ENCODE measurements at places on chromosomes 1 and 21. TPM values are rescaled to one million over a fixed set of nuclear protein-coding genes. Genes with fewer than 3 reads are reported as not detected.

Gene OR2L3
- not detected for total RNA-seq

Gene NR5A2
- total RNA-seq = 3.6 TPM

Gene MAP1LC3C
- total RNA-seq = not detected

Gene GOLT1A
- not detected for total RNA-seq

Gene SNX7
- 34.0 TPM for total RNA-seq

Gene PRDM15
- total RNA-seq = 5.6 TPM

Gene CD53
- total RNA-seq = not detected

Gene DARS2
- 16.7 TPM for total RNA-seq

Gene PKP1
- total RNA-seq = under 0.01 TPM

Gene RWDD3
- total RNA-seq = 11.2 TPM

Gene KRTAP19-3
- not detected for total RNA-seq

Gene GPR52
- total RNA-seq = 1.6 TPM

Gene ZNF648
- total RNA-seq = not detected

Gene SPATA21
- not detected for total RNA-seq

Gene TMEM51
- 12.4 TPM for total RNA-seq
